Panc1 (cell line): ENCODE measurements at places on chromosomes 12 and 14.

GRCh38 chr12:28817524-28817923 is 331.6 kb upstream of the FAR2 start:
- DNase-seq = no peak

DNA sequence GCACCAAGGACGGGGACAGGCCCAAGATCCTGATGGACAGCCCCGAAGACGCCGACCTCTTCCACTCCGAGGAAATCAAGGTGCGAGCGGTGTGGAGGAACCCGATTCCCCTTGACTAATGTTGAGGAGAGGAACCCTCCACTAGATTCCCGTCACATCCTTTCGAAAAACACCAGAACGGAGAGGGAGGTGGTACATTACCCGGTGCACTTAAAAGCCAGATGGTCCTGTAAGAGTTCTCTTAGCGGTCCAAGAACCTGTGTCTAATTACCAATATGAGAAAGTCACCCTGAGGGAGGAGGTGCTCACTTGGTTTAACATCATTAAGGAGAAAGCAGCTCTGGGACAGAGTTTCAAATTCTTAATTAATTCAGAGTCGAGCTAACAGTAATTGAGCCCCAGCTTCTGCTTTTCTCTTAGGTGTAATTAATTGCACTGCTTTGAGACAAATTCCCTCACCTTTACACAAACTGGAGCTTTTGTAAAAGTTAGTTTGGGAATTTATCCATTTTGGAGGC is 450 bp downstream of the PRKAB1 start:
- no peak for DNase-seq

DNA sequence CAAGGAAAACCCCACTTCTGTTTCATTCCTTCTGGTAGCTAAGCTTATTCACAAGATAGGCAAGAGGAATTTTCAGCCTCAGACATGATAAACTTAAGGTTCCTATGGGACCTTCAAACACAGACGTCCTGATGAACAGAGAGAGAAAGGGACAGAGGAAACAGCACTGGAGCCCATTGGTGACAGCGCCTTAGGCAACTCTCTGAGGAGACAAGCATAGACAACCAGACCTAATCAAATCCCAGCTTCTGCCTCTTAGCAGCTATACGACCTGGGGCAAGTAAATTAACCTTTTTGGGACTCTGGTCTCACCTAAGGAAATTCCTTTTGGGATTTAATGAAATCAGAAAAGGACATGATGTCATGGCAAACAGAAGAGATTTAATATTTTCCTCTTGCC is 33.3 kb downstream of the TMCC3 start:
- no peak for DNase-seq

GRCh38 chr14:91774140-91775096 is 42.5 kb upstream of the CATSPERB start:
- no peak for DNase-seq

- no peak for DNase-seq
Observed at GRCh38 chr14:76773956-76774820, 12.9 kb downstream of the VASH1 start.

GRCh38 chr14:36664322-36665193 is 2.9 kb downstream of the PAX9 start:
- DNase-seq = no peak

- DNase-seq = no peak
Observed at GRCh38 chr12:88448337-88448915, 131.8 kb downstream of the KITLG start.

GRCh38 chr12:6843118-6843902 is 2.6 kb downstream of the GNB3 start:
- no peak for DNase-seq

DNA sequence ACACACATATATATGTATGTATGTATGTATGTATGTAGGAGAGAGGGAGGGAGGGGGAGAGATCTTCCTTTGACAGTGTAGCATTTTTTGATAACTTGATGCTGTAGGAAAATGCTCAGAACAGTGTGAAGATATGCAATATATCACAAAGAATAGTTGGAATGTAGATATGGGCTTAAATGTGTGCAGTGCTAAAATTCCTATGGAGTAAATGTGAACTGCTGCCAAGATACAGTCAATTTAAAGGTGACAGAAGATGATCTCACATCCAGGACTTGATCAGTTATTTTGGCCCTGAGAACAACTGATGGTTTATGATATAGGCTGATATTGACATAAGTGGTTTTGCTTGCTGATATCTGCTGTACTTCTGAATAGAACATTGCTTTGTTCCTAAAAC is 84.2 kb downstream of the DAAM1 start:
- DNase-seq = no peak

GRCh38 chr12:96457191-96457930 is 32.0 kb upstream of the CFAP54 start:
- DNase-seq = no peak

GRCh38 chr14:93708311-93708734 is 80.0 kb downstream of the PRIMA1 start:
- DNase-seq = no peak

GRCh38 chr12:132465269-132466190 is 24.4 kb upstream of the FBRSL1 start:
- DNase-seq = no peak

DNA sequence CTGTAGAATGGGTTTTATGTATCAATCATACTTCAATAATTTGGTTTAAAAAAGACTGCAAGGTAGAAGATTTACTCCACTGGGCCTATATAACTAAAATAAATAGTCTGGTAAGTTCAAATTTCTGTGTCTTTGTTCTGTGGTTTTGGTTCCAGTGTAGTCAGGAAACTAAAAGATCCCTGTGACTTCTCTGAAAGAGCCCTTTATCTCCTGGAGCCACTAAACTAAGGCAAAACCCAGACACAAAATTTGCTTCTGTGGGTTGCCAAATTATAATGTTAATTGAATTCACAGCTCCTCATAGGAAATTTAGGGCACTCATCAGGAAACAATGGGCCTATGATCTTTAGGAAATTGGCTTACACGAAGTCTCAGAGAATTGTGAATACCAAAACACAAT is 1038.4 kb downstream of the GALC start:
- no peak for DNase-seq

- DNase-seq = no peak
Observed at GRCh38 chr14:72264716-72265115, 332.5 kb downstream of the RGS6 start.

DNA sequence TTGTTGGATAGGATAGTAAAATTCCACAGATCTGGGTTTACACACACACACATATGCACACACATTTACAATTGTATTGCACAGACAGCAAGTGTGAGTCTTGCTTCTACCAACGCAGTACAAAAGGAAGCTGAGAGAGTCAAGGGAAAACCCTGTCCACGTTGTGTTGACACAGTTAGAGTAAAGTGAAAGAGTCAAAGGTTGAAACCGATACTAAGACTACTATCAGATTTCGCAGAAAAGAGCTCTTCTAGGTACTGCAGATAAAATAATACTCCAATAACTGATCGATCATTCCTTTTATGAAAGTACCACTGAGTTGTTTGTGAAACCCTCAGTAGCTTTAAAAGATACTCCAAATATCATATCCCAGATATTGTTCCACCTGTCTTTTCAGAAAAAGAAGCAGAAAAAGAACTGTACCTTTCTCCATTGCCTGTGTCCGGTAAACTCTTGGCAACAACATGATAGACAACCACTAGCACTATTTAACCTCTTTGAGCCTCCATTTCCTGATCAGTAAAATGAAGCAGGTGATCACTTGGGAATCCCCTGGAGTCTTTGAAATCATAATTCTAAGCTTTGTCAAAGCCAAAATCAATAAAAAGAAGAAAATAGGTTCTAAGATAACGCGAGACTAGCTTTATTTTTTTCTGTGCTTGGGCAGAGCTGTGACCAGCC is 224.6 kb upstream of the FOXN3 start:
- DNase-seq = no peak

DNA sequence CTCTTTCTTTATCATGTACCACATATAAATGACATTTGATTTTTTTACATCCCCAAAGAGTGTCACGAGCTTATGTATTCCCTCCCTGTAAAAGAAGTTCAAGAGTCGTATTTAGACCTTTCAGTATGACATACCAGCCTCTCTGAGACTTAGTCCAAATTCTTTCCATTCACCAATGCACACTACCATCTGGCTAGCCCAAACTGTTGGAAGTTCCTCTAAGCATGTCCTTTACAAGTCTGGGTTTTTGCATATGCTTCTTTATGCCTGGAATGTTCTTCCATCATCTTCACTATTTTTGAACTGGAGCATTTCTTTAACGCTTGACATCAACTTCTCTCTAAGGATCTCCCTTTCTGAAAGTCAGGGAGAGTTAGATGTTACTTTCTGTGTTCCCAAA is 68.5 kb upstream of the RGS6 start:
- DNase-seq = no peak

GRCh38 chr14:52397844-52398243 is 83.7 kb downstream of the PTGER2 start:
- DNase-seq = no peak

GRCh38 chr14:35669782-35670181 is 135.8 kb downstream of the INSM2 start:
- DNase-seq = peak; percentile 12

DNA sequence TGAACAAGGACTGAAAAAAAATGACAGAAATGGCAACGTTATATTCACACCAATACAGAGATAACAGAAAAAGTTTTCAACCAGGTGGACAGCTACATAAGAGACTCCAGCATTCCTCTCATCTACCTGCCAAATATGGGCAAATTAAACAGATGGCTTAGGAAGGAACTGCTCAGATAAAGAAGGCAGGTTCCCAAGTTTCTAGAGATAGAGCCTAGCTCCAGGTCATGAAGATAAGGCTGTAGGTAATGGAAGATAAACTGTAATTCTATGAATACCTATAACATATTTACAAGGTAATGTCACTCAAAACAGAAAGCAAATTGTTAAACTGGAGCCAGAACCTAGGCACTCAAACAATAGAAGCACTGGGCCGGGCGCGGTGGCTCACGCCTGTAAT is 42.5 kb downstream of the GIT2 start:
- DNase-seq = no peak

- DNase-seq = no peak
Observed at GRCh38 chr14:52117111-52117832, 48.4 kb upstream of the NID2 start.

GRCh38 chr14:68787092-68787992 is 5.5 kb downstream of the ZFP36L1 start:
- DNase-seq = no peak

- no peak for DNase-seq
Observed at GRCh38 chr12:27057543-27057942, 24.8 kb downstream of the C12orf71 start.

- no peak for DNase-seq
Observed at GRCh38 chr14:77856941-77857340, 57.0 kb downstream of the ADCK1 start.

DNA sequence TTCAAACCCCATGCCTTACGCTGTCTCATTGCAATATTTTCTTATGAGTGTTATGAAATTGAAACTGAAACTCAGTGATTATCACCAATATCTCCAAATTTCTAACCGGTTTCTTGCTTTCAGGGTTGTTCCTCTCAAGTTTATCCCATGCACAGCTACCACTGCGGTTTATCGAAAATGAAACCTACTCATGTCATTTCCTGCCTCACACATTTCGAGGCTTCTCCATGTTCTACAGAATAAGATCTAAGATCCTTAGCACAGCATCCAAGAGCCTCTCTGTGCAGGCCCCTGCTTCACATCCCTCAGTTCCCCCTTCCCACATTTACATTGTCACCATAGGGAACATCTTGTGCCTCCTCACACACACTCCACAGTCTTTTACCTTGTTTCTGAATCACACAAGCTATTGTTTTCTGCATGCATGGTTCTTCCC is 45.5 kb upstream of the FAR2 start:
- no peak for DNase-seq

DNA sequence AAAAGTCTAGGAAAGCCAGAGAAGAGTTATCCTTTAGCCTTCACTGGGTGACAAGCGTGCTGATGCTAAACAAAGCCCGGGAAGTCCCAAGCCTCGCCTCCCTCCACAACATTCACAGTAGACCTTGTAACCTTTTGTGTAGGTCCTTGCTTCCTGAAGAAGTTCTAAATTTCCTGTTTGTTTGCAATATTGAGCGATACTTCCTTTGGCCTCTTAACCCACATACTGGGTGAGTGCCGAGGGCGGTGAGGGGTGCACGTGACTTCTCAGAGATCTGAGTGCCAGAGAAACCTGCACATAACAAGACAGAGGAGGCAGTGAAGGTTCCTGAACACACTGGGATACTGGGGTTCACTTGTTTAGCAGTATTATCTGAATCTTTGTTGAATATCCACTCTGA is 134.3 kb downstream of the PLXNC1 start:
- DNase-seq = no peak

DNA sequence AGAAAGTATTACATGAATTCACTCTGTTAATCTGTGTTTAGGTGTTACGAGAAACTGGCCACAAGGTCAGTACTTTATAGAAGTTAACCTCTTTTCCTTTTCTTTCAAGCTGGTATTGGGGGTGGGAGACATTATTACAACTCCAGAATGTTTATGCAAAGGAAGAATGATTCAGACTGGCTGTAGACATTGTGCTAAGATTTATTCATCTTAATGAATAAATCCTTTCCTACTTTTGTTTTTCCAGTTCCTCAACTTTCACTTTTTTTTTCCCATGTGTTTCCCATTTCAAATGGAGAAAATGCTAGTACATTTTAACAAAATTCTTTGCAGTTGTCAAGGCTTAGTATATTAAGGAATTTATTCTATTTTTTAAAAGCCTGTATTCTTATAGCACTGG is 1.3 kb downstream of the OTOGL start:
- no peak for DNase-seq

DNA sequence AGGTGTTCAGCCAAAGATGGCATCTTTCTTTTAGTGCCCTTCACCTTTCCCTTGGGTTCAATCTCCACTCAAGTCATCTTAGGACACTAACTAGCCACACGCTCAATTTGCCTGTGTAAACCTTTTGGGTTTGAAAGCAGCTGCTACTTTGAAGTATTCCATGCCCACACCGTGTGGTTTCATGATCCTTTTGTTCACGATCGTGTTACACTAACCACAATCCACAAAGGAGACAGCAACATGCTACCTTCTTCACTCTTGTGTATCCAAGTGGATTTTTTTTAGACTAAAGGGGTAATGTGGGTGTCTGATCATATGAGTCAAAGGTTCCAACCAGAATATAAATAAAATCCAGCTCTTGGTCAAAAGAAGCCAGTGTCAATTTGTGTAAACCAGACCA is 122.7 kb upstream of the FAR2 start:
- no peak for DNase-seq

GRCh38 chr14:79706382-79706781 is 504.9 kb downstream of the DIO2 start:
- DNase-seq = no peak

GRCh38 chr12:16530268-16530850 is 75.6 kb downstream of the LMO3 start:
- DNase-seq = no peak

GRCh38 chr12:131530041-131530332 is 180.9 kb upstream of the SFSWAP start:
- no peak for DNase-seq

GRCh38 chr14:33052943-33053342 is 114.3 kb downstream of the NPAS3 start:
- DNase-seq = no peak

GRCh38 chr14:63727231-63727735 is 582 bp downstream of the SGPP1 start:
- DNase-seq = no peak
